ENCODE measurements at places on chromosomes 7 and 10.

GRCh38 chr7:87580636-87581035 is 20.0 kb downstream of the ABCB1 start:
- DNase-seq = no peak

- no peak for DNase-seq
These were observed 32.6 kb downstream of the DDIT4 start for GRCh38 chr10:72306215-72306760.

GRCh38 chr10:126525326-126525725 is 137.0 kb upstream of the ADAM12 start:
- no peak for DNase-seq

GRCh38 chr10:25105262-25105661 is 69.5 kb upstream of the GPR158 start:
- DNase-seq = no peak

DNA sequence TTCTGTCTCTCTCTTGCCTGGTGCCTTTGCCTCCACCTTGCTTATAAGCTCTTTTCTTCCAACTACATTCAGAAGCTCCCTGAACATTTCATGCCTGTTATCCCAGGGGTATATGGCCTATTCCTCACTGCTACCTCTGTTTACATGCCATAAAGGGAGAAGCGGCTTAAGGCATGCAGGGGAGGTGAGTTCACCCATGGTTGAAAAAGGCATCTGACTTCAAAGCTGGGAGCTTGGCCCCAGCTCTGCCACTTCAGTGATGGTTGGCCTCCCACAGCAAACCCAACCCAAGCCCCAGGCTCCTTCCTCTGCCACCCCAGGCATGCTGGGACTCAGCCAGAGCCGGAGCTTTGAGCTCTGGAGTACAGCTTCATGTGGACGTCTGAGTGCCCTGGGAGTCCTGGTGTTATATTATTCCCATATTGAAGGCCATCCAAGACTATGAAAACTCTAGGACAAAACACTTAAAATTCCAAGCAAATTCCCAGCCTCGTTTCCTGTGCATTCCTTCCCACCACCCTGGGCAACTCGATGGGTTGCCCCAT is 468.6 kb upstream of the ZMIZ1 start:
- no peak for DNase-seq

GRCh38 chr10:17981766-17982380 is 30.2 kb downstream of the SLC39A12 start:
- no peak for DNase-seq

Measured in SJCRH30 (cell line).